AML-193 (cell line): ENCODE measurements at places on chromosomes 4 and X.
A peak's percentile ranks its signal among the peaks of the same experiment; 100 is the strongest.

- DNase-seq, result peak; percentile 14
Measured at GRCh38 chrX:108138814-108139702, 47.5 kb downstream of the ATG4A start.

GRCh38 chrX:9867753-9868152, 81.5 kb downstream of the SHROOM2 start:
- no peak for DNase-seq

DNA sequence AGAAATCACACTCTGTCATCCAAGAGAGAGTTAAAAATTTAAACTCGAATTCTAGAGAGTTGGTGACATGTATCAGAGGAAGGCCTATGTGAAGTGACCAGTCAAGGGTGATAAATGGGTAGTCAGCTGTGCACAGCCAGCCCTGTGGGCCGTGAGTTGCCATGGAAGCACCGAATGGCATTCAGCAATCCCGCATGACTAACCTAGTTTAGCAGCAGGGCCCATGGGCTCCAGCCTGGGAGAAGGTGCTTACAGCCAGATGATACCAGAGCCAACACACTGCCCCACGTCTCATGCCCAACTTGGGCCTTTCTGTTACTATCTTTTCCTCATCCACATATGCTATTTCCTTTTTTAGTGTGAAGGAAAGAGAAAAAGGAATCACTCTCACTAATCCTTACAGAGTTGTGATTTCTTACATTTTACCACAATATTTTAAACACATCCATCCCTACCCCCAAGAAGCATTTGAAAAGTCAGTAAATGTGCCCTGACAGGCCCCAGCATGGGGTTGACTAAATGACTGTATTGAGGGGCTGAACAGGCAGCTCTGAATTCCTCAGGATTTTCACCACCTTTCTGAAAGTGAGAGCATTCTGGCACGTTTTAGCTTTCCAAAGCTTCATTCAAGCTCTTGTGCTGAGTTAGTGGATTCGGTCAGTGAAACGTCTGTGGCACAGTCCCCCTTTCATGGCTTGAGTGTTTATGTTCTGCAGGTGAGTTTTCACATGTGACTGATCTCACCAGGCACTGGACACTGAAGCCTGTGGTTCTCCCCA, 104.2 kb downstream of the AFF1 start:
- DNase-seq, result no peak

DNA sequence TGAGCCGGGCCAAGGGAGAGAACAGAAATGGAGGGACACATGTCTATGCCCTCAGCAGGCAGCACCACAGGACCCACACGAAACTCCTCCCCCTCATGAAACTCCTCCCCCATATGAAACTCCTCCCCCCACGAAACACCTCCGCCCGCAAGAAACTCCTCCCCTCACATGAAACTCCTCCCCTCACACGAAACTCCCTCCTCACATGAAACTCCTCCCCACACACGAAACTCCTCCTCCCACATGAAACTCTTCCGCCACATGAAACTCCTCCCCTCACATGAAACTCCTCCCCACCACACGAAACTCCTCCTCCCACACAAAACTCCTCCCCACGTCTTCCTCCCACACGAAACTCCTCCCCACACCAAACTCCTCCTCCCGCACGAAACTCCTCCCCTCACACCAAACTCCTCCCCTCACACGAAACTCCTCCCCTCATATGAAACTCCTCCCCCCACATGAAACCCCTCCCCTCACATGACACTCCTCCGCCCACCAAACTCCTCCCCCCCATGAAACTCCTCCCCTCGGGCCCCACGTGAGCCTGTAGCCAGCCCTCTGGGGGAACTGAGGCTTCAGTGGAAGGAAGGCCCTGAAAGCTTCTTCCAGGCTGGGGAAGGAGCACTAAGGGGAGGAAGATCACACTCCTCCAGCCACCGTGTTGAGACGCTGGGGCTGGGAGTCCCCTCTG, 15.2 kb downstream of the ADRA2C start:
- no peak for DNase-seq

- DNase-seq, result no peak
Measured at GRCh38 chrX:44890247-44890646, 17.3 kb downstream of the KDM6A start.

- DNase-seq, result no peak
Measured at GRCh38 chrX:109879991-109880390, 122.9 kb upstream of the TMEM164 start.
